Aorta (tissue), 5 donors: ENCODE measurements at places on chromosomes 12 and 14. TPM values are rescaled to one million over a fixed set of nuclear protein-coding genes. Genes with fewer than 3 reads are reported as not detected.

Gene C14orf180
- total RNA-seq, result 1.3 TPM

DNA sequence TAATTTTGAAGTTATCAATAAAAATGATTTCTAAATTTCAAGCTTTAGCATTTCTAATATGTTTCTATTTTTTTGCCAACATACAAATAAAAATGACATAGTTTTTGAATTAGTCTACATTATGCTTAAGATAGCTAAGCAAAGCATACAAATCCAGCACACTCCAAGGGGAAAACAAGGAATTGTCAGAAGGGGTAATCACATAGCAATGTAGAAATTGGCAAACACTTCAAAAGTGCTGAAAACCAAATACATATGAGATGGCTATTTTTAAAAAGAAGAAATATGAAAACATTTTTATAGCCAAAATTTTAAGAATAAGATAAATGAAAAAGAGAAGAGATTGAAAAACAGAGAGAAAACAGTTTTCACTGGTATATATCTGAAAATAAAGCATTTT is 308.0 kb downstream of the SLC6A15 start:
- H3K27me3 ChIP-seq, result no peaks in the 10 kb centered on the region
- no peak overlapping the region for H3K4me3 ChIP-seq
- no peaks in the 10 kb centered on the region for H3K4me1 ChIP-seq
- no peaks in the 10 kb centered on the region for H3K36me3 ChIP-seq

DNA sequence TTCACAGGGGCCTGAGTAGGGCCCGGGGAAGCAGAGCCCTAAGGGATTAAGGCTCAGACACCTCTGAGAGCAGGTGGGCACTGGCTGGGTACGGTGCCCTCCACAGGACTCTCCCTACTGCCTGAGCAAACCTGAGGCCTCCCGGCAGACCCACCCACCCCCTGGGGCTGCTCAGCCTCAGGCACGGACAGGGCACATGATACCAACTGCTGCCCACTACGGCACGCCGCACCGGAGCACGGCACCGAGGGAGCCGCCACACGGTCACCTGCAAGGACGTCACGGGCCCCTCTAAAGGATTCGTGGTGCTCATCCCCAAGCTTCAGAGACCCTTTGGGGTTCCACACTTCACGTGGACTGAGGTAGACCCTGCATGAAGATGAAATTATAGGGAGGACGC is 7.1 kb downstream of the LTBR start:
- no peak overlapping the region for H3K4me3 ChIP-seq
- no peaks in the 10 kb centered on the region for H3K4me1 ChIP-seq
- no peak overlapping the region for H3K27ac ChIP-seq
- no peak for DNase-seq
- H3K27me3 ChIP-seq, result no peaks in the 10 kb centered on the region

DNA sequence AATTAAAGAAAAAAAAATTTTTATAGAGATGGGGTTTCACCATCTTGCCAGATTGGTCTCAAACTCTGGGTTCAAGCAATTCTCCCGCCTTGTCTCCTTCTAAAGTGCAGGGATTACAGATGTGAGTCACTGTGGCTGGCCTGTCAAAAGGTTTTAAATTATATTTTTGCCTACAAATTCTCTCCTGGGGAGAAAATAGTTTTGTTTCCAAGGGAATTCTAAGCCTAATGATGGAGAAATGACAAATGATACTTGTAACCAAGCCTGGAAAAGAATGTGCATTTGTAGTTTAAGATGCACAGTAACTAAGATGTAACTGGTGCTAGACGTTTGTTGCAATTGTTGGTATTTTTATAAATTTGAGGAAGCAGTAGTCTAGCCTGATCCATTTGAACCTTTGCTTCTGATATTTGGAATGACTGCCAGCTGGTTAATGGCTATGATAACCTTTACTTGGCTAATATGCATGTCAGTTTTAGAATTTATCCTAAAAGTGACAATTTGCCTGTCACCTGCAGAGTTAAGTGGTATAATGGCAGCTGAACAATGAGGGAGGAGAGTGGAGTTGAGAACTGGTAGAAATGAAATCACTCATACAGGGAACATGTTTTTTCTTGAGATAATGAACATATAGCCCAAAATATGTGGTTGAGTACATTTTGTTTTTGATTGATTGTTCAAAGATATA is 148.0 kb downstream of the FUT8 start:
- no peak overlapping the region for H3K27ac ChIP-seq
- no peaks in the 10 kb centered on the region for H3K4me1 ChIP-seq
- DNase-seq, result no peak
- no peaks in the 10 kb centered on the region for H3K27me3 ChIP-seq
- no peak overlapping the region for H3K4me3 ChIP-seq

DNA sequence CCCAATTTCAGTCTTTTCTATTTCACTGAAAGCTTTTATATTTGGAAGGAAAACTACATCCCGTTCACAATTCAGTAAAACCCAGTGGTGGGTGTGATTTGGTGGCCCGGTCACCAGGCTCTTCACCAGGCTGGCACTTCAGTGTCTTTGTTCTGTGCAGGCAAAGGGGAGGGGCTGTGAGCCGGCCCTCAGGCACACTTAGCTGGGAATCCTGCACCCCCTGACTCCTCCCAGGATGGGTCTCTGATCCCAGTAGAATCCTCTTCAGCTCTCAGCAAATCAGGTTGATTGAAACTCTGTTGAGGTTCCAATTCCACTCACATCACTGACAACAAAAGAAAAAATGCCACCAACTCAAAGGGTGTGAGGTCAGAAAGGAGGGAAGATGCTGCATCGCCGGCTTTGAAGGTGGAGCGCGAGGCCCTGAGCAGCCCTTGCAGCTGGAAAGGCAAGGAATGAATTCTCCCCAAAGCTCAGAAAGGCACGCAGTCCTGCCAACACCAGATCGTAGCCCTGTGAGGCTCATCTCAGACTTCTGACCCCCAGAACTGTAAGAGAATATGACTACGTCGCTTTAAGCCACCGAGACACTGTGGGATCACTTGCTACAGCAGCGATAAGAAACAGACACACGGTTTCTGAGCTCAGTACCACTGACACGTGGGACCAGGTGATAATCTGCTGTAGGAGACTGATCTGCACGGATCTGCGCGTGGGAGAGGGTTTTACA is 166.6 kb downstream of the PIWIL1 start:
- no peaks in the 10 kb centered on the region for H3K4me1 ChIP-seq
- no peak overlapping the region for H3K27ac ChIP-seq
- no peaks in the 10 kb centered on the region for H3K36me3 ChIP-seq
- DNase-seq, result no peak
